MCF 10A (cell line): ENCODE measurements at places on chromosomes 13 and 19. TPM values are rescaled to one million over a fixed set of nuclear protein-coding genes. Genes with fewer than 3 reads are reported as not detected.

GRCh38 chr13:99636728-99637353 lies 135.6 kb downstream of the TM9SF2 start:
- no peak overlapping the region for H3K27ac ChIP-seq
- no peak for DNase-seq
- H3K4me1 ChIP-seq: no peaks in the 10 kb centered on the region

DNA sequence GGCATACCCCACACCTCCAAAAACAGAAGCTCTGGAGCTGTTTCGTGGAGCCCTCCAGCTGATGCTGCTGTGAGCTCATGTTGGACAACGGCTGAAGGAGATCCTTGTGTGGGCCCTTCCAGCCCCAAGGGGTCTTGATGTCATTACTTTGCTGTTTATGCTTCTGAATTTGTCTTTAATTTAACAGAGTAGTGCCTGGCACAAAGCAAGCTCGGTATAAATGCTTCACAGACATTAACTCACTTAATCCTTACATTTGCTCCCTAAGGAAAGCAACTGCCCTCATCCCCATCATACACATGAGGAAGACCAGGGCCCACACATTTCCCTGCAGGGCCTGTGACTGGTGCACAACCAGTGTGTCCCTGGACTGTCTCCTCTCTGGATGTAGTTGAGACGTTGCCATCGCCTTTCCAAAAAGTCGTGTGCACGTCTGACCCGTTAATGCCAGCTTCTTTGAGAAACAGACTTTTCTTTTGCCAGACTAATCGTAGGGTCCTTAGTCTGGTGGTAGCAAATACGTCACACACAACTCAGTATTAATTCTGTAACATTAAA lies 7.6 kb downstream of the COL4A1 start:
- H3K4me3 ChIP-seq: no peak overlapping the region
- no peak for DNase-seq
- H3K27me3 ChIP-seq: no peaks in the 10 kb centered on the region
- H3K4me1 ChIP-seq: peaks cover 4% of the 10 kb centered on the region
- peaks cover 5% of the 10 kb centered on the region for H3K36me3 ChIP-seq

DNA sequence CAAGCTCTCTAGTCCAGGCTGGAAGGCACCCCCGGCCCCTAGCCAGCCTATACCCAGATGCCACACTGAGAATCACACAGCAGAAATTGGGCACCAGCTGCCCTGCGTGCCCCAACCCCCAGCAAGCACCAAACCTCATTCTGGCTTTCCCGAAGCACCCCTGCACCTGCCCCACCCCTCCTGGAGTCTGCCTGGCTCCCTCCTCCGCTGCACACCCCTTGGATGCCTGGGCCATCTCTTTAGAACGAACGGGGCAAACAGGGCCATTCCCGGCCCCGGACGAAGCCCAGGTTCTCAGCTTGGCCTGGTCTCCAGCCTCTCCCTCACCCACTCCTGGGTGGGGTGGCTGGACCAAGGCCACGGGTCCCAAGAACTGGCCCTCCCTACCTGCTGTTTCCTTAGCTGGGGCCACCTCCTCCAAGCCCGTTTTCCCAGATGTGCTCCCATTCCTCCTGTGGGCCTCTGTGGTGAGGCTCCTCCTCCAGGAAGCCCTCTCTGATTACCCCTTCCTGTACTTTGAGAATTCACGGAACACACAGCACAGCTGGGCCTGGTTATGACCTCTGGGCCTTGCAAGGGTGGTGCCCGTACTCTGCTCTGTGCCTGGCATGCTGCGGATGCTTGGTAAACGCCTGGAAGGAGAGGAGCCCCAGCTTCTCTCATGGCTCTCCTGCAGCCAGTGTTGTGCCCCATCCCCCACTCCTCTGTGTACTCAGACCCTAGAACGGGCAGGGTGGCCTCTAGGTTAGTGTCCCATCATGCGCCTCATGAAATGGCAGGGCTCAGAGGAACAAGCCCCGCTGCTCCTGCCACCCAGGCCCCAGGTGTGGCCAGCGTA lies 21.4 kb downstream of the CEBPG start:
- H3K36me3 ChIP-seq: no peaks in the 10 kb centered on the region
- no peak overlapping the region for H3K27ac ChIP-seq
- no peak overlapping the region for H3K4me3 ChIP-seq
- DNase-seq: peak; percentile 8

The FBL gene
- total RNA-seq: 355 and 502 TPM in 2 replicates

The PALM3 gene
- not detected in 2 replicates for total RNA-seq
